ENCODE measurements at places on chromosomes 16 and 17.
A peak's percentile ranks its signal among the peaks of the same experiment; 100 is the strongest.

- no peak for DNase-seq
These were observed 25.1 kb upstream of the MMP2 start for GRCh38 chr16:55453909-55454308.

GRCh38 chr17:5281814-5282641, at the start of gene RABEP1:
Gene RABEP1, plus strand, starts transcription at chr17:5282284. Its CDS starts 203 bp downstream, at chr17:5282487.
- DNase-seq: peak; percentile 92

GRCh38 chr16:81564421-81564911, 119.9 kb downstream of the CMIP start:
- no peak for DNase-seq

- DNase-seq: no peak
These were observed 127.8 kb downstream of the CPPED1 start for GRCh38 chr16:12675852-12676251.

- no peak for DNase-seq
These were observed 701 bp upstream of the MRC2 start for GRCh38 chr17:62626719-62627218.

- no peak for DNase-seq
These were observed 39.6 kb upstream of the MEOX1 start for GRCh38 chr17:43701318-43701743.

DNA sequence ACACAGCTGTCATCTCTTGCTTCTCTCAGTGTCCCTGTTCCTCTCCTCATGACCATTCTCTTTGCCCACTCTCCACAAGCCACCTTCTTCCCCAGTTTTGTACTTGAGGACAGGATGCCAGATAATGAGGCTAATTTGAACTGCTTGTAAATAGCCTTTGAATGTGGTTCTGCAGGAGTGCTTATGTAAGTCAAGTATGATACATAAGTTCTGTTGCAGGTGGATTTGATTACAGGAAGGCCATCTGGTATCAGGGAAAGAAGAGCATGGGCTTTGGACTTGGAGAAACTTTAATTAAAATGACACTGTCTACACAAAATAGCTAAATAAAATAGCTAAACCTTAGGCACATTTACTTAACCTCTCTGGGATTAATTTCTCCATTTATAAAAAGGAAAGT, 120.2 kb upstream of the HLF start:
- DNase-seq: no peak

GRCh38 chr17:51541215-51541614, 280.9 kb downstream of the UTP18 start:
- DNase-seq: no peak

- no peak for DNase-seq
These were observed 10.3 kb downstream of the LYRM1 start for GRCh38 chr16:20910781-20911321.

DNA sequence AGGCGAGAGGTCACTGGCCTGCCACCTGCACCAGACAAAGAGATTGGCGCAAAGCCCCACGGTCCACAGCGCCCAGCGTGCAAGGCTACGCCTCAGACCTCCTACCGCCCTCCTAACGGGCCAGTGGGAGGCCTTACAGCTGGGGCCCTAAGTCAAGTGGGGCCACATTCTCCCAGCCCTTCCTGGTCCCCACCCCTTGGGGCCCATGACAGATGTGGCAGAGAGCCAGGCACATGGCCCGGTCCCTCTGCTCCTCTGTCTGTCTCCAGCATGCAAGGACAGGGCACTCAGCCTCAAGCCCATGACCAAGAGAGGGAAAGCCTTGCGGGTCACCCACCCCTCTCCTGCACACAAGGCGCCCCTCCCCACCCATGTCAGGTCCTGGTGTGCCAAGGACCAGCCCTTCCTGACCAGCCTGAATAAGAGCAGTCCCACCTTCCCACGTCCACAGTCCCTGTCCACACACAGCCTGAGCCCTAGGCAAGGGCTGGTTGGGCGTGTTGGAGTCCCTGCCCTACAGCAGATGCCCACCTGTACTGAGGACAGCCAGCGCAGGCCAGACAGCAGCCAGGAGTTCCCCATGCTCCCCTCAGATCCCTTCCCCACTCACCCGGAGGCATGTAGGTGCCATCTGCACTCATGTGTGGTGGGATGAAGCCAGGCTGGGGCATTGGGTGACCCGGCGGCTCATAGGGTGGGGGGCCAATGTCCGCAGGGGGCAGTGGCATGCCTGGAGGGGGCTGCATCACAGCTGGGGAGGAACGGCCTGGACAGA, 25.3 kb downstream of the CDIP1 start:
- no peak for DNase-seq

DNA sequence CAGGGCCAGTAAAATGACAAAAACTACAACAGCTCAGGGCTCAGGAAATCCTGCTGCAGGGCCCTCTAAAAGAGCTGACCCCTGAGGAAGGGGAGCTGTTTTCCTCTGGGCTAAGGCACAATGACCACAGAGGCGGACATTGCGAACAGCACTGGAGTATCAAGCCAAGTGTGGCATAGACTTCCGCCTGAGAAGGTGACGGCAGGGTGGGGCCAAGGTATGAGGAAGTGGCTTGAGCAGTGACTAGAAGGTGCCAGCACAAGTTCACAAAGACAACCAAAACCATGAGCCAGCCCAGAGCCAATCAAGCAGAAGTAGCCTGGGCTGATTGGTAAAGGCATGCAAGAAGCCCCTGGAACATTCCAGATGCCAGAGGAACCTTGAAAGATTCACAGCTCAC, 13.9 kb downstream of the ERN2 start:
- DNase-seq: no peak

GRCh38 chr16:56982695-56983094, 6.7 kb upstream of the NLRC5 start:
- no peak for DNase-seq

GRCh38 chr16:8087597-8088289, 502.6 kb downstream of the TMEM114 start:
- DNase-seq: no peak

- DNase-seq: no peak
These were observed 20.4 kb downstream of the PRKCA start for GRCh38 chr17:66322764-66323163.
